NCI-H345 (cell line): ENCODE measurements at places on chromosomes 6 and 20.

- no peak for DNase-seq
These were observed 1060.3 kb downstream of the KIF16B start for GRCh38 chr20:15512916-15513315.

DNA sequence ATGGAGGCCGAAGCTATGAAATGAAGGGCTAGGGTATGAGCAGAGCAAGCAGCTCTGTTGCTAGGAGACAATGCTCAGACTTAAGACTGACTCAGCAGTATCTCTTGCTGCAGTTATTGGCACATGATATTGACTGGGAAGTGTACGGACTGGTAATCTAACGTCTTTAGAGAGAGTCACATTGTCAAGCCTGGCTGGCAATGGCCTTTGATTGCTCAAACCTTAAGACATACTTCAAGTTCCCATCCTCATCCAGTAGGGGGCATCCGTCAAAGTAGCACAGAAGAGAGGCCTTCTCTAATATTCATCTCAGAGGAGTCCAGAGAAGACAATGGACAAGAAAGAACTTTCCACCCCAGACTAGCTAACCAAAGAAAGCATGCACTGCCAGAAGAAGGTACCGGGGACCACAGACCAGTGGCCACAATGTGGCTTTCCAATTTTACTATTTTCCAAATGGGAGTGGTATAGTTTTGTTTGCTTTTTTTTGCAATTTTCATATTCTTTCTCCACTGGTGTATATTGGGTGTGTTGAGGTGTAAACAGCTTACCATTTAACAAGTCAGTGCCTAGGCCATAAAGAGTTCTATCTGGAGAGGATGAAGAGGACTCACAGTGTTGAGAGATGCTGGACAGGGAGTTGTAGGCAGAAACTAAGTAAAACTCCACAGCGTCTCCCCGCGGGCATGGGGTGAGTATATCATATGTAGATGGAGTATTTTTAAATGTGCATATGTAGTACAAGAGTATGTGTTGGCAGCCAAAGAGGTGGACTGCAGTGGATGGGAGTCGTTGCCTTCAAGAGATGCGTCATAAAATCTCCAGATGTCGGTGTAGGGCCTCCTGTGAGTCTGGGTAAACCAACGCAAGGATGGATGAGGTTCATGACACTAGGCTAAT lies 36.7 kb downstream of the LRFN2 start:
- no peak for DNase-seq

GRCh38 chr6:166637812-166638572 lies 10.9 kb upstream of the RPS6KA2 start:
- DNase-seq: no peak

GRCh38 chr20:62322492-62323041 lies 19.8 kb downstream of the ADRM1 start:
- no peak for DNase-seq

DNA sequence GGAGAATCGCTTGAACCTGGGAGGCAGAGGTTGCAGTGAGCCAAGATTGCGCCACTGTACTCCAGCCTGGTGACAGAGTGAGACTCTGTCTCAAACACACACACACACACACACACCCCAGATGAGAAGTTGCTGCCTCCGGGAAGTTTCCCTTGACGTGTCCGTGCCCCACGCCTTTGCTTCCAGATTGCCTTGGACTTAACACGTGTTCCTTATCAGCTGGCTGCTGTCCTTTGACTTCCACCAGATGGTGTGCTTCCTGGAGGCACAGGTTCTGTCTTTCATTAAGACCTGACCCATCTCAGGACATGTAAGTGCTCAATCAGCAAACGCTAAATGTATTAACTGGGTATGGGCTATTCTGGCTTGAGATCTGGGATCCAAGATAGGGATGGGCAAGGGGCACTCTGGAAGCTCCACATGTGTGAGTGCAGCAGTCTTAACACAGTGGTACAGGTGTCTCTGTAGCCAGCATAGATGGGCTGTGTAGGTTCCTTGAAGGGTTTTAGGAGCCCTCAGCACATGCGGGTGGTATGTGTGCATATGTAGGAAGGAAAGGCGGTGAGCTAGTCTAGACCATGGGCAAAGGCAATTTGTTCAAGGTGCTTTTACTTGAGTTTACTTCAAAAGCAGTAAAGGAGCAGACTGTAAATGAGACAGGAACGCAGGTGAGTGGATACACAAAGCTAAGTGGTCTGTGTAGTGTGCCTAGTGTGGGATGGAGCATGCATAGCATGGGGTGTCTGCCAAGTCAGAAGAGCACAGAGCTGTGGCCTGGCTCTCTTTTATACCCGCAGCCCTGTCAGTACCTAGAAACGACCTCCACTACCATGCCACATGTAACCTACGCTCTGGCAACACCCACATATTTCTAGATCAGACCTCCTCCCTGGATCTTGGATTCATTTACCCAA lies 11.6 kb downstream of the PIGT start:
- DNase-seq: no peak

- no peak for DNase-seq
These were observed 10.2 kb upstream of the EPB41L1 start for GRCh38 chr20:36144336-36144735.

DNA sequence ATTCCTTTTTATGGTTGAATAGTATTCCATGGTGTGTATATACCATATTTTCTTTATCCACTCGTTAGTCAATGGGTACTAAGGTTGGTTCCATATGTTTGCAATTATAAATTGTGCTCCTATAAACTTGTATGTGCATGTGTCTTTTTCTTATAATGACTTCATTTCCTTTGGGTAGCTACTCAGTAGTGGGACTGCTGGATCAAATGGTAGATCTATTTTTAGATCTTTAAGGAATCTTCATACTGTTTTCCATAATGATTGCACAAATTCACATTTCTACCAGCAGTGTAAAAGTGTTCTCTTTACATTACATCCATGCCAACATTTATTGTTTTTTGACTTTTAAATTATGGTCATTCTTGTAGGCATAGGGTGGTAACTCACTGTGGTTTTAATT lies 164.3 kb downstream of the TASP1 start:
- no peak for DNase-seq

DNA sequence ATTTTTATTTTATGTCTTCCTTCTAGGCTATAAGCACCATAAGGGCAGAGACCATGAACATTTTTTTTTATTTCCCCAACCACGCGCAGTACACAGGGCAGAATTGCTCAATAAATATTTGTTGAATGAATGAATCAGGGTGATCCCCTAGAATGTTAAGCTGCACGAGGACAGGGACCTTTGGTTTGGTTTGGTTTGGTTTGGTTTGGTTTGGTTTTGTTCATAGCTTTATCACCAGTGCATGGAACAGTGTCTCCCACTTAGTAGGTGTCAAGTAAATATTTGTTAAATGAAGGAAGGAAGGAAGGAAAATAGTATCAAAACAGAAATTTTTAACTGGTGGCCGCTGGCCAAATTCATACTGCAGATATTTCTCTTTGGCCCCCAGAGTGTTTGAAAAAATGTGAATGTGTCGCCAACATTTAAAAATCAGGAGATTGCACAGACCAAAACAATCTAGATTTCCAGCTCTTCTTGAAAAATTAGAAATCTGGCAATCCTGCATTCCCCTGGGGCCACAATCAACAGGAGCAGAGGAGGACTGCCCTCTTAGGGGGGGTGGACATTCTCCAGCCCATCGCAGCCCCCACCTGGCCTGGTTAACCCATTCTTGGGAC lies 205.3 kb downstream of the EYA2 start:
- no peak for DNase-seq

GRCh38 chr6:109449795-109450673 lies 5.5 kb downstream of the MICAL1 start:
- DNase-seq: no peak

DNA sequence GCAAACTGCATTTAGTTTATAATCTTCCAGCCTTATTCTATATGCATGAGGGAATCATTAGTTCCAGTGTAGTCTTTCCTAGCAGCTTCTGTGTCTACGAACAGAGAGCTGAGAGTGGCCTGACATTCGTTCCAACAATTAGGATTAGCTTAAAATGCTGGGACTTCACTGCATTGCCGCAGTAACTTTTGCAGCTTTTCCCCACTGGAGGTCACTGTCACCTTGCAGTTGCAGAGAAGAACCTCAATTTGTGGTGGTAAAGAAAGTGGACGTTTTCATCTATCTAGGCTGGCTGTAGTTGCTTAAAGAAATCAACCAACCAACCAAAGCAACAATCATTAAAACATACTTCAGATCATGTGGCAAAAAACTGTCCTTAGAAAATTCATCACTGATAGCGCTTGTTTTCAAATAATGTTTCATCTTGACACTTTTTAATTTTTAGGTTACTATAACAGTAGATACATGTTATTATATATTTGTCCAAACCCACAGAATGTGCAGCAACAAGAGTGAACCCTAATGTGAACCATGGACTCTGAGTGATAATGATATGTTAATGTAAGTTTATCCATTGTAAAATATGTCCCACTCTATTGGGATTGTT lies 12.2 kb downstream of the MYLK4 start:
- peak; percentile 8 for DNase-seq

DNA sequence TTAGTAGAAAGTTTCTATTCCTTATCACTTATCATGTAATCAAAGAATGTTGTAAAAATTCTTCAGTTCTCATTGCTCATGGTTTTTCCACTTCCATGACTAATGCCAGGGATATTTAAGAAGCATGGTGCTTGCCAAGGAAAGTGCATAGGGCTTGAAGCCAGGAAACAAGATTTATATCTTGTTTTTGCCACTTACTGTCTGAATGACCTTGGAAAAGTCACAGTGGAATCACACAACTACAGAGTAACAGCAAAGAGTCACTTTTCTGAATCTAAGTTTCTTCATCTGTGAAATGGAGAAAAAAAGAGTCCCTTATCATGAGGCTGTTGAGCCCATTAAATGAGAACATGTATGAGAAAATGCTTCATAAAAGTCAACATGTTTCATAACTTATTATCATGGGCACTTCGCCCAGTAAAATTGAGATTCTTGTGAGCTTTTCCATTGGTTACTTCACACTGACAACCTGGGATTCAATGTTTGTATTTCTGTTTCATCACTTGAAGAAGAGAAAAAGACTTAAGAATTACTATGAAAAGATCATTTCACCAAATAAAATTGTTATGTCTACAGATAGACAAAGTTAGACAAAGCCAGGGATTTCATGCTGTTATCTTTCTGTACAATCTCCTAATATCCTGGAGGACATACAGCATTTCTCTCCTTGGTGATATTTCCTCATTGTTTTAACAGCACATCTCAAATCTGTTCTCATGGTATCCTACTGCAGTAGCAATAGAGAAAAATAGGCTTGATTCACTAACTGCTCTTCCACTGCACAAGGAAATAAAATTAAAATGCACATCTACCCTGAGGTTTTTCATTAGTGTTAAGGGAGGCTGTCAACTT lies 7.6 kb upstream of the BMP5 start:
- no peak for DNase-seq

DNA sequence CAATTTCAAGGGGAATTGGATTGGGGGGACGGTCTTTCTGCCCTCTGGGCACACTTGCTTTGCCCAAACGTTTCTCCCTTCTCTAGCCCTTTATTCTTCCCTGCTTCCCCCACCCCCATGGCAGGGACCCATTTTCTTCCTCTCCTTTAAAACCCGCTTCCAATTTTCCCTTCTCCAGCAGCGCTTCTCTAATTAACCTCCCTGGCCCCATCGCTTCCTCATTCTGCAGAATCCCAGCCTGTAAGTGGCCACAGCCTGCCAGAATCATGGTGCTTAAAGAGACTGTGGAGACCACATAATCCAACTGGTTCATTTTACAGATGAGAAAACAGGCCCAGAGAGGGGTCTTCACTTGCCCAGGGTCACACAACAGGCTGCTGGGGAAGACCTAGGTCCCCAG lies 61.4 kb downstream of the CPNE5 start:
- no peak for DNase-seq

- DNase-seq: no peak
These were observed 60.9 kb downstream of the MCHR2 start for GRCh38 chr6:99933129-99933528.

DNA sequence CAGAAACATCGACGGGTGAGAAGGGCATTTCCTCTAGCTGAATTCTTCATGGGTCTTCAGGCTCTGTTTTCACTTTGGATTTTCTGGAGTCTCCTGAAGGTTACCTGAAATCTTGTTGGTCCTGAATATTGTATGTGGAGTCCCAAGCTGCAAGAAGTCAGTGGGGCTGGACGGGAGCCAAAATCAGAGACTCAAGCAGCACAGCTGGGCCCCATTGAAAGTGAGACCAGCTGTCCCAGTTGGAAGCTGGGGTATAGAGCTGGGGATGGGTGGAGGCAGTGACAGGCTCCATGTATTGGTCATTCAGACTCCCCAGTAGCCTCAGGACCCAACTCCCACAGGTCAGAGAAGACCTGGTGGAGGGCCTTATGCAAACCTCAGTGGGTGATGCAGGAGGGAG lies 111.3 kb upstream of the MLN start:
- DNase-seq: no peak

DNA sequence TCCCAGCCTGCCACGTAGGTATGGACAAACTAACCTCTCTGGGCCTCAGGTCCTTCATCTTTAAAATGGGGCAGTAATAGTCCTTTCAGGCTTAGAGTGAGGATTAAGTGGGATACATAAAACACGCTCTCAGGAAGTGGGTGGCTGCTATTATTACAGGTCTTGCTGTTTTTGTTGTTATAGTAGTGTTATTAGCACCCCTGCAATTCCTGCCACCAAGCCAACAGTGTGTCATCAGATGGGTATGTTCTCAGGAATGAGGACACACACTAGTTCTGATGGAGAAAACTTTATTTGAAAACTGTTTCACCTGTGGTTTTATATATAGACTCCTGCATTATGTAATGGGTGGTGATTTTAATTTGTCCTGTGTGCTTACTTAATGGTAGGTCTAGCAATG lies 131.7 kb downstream of the LRRC1 start:
- DNase-seq: no peak

GRCh38 chr6:63856271-63856670 lies 220.7 kb downstream of the PHF3 start:
- DNase-seq: no peak

DNA sequence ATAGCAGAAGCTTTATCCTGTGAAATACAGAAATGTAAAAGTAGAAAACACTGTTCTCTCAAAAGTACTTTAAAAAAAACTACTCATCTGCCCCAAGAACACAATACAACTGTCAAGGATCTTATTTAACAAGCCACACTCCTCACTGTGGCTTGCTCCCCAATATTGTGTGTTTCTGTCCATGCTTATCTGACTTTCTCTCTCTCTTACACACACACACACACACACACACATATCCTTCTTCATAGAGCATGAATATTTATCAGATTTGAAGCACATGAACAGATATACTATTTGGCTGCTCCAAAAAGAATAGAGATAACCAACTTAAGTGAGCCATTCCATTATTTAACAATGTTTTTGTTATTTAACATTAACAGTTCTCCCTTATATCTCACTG lies 3.6 kb upstream of the PHIP start:
- DNase-seq: no peak

DNA sequence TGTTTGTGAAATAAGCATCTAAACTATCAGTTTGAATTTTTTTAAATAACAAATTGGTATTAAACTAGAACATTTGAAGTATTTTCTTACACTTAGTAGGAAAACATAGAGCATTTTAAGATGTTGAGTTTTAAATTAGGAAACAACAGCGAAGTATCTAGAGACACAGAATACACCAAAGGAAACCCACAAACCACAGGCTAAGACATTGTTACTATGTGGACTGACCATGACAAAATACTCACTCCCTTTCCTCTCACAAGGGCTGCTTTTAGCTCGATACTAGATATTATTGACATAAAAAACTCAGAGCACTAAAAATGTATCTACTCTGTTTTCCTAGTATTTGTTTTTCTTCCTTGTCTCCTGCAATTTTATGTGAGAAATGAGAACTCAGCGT lies 266.0 kb upstream of the CITED2 start:
- no peak for DNase-seq

- DNase-seq: peak; percentile 18
These were observed 13.4 kb upstream of the FOXC1 start for GRCh38 chr6:1596088-1596852.
